ENCODE measurements at places on chromosomes 5 and 9.

GRCh38 chr5:34804913-34805312 lies 34.1 kb upstream of the TTC23L start:
- DNase-seq, result no peak

DNA sequence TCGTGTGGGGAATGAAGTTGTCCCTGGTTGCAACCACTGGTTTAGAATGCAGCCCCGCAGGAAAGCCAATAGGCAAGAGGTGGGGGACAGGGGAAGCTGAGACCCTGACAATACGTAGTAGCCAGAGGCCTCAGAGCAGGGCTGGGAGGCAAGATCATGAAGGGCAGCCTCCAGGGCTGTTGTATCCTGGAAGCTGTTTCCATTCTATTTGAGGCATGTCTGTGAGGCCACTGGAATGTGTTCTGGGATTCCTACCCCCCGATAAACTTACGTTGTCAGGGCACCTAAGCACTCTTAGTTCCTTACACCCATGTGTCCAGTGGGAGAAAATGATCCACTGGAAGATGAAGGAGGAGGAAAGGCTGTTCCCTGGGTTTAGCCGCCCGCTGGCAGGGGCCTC lies 177.3 kb downstream of the CFAP90 start:
- no peak for DNase-seq

- no peak for DNase-seq
Observed at GRCh38 chr9:129506892-129507291, 114.0 kb downstream of the C9orf50 start.

- DNase-seq, result no peak
Observed at GRCh38 chr5:138784590-138784989, 31.4 kb downstream of the CTNNA1 start.

DNA sequence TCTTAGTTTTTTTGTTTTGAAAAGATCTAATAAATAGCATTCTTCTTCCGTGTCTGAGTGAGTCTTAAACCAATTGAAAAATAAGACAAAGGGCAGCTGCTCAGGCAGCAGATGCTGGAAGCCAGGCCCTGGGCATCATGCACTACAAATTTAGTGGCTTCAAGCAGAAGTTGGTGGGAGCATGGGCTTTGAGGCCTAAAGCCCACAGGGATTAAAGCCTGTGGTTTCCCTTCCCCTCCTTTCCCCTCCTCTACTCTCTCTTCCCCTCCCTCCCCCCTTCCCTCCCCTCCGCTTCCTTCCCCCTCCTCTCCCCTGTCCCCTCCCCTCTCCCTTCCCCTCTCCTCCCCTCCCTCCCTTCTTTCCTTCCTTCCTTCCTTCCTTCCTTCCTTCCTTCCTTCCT lies 20.1 kb upstream of the KIF4B start:
- no peak for DNase-seq

- DNase-seq, result no peak
Observed at GRCh38 chr9:100445903-100446549, 19.1 kb downstream of the MSANTD3 start.

GRCh38 chr9:110016340-110016739 lies 191.6 kb downstream of the C9orf152 start:
- no peak for DNase-seq

GRCh38 chr9:20804489-20805250 lies 120.6 kb downstream of the FOCAD start:
- no peak for DNase-seq

- no peak for DNase-seq
Observed at GRCh38 chr5:58582019-58582802, 664 bp upstream of the RAB3C start.

DNA sequence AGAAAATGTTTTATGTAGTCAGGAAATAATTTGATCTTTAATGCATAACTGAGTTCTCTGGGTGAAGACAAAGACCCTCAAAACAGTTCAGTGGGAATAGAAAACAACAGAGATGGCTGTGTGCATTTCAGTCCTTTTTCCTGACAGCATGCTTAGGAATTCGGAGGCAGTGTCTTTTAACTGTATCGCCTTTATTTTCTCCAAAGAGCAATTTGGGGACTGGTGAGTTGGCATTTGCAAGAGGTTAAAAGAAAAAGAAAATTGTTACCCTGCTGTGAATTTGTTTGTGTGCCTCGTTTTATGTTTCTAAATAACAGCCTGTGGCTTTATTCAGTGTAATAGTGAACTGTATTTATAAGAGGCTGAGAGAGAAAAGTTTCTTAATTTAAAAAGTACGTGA lies 227.8 kb upstream of the DMAC1 start:
- DNase-seq, result no peak

GRCh38 chr5:102139029-102139428 lies 157.1 kb downstream of the SLCO4C1 start:
- DNase-seq, result no peak

- no peak for DNase-seq
Observed at GRCh38 chr9:2255128-2255527, 240.0 kb downstream of the SMARCA2 start.

GRCh38 chr9:127940593-127940992 lies 2.9 kb upstream of the DPM2 start:
- no peak for DNase-seq

GRCh38 chr9:102974530-102974929 lies 20.6 kb upstream of the CYLC2 start:
- DNase-seq, result no peak

GRCh38 chr9:116843863-116844620 lies 156.9 kb downstream of the TRIM32 start:
- DNase-seq, result no peak

GRCh38 chr9:135480071-135480939 lies 723 bp downstream of the PPP1R26 start:
- no peak for DNase-seq

- DNase-seq, result no peak
Observed at GRCh38 chr5:30687461-30687860, 506.0 kb upstream of the CDH6 start.

- no peak for DNase-seq
Observed at GRCh38 chr5:51618234-51618633, 235.0 kb downstream of the ISL1 start.
